Activated naive CD4-positive, alpha-beta T cell treated with anti-CD3 and anti-CD28 coated beads, Interleukin-2, amount 10 ng/mL, durations not matched to agents 7 days and 5 days (primary cell): ENCODE measurements at places on chromosomes 16 and 17.
A peak's percentile ranks its signal among the peaks of the same experiment; 100 is the strongest.

DNA sequence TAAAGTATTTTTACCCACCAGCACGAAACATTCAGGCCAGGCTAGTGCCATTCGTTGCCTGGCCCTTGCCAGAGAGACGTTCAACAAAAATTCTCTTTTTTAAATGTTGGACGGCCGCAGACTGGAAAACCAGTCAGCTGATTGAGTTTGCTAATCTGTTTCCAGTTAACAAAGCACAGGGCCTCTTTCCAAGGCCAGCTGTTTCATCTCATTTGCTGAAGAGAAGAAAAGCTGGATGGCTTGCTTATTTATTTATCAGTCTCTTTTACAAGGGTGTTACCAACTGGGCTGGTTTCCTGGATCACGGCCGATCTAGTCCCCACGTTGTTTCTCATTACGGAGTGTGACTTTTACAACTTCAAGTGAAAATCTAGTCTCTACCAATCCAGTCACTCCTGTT is 418.7 kb upstream of the DYNLRB2 start:
- DNase-seq = no peak

DNA sequence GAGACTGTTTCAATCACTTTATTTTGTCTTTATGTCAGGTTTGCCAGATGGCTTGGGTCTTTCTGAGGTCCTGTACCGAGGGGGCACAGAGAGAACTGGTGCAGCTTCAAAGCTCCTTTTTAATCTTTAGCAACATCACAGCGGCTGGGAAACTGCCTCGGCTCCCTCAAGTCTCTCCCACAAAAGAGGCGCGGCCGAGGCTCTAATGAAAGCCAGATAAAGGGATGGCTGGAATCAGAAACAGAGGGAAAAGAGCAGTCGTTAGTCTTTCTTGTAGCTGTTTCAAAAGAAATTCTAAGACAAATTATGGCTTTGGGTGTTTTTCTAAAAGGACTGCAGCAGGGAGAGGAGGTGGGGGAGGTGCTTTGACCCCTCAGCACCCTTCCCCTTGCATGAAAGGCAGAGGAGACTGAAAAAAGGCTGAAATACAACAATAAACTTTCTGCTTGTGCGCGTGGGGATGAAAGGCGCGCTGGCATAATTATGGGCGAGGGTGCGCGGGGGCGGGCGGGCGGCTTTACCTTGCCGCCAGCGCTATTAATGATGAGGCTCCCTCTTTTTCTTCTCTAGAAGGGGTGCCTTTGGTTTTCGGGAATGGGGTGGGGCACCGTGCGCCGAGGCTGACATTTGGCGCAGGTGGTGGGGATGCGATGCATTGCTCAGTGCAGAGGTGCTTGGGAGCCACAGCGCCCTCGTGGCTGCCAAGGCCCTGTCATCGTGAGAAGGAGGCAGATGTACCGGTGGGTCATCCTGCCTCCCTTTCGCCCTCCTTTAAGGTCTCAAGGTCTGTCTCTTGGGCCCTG is 22.3 kb upstream of the BRD7 start:
- DNase-seq = no peak

GRCh38 chr16:88686439-88687253 is at the start of gene SNAI3:
SNAI3 (minus strand) TSS chr16:88686507; CDS start chr16:88686406, 101 bp downstream.
- DNase-seq = peak; percentile 93

DNA sequence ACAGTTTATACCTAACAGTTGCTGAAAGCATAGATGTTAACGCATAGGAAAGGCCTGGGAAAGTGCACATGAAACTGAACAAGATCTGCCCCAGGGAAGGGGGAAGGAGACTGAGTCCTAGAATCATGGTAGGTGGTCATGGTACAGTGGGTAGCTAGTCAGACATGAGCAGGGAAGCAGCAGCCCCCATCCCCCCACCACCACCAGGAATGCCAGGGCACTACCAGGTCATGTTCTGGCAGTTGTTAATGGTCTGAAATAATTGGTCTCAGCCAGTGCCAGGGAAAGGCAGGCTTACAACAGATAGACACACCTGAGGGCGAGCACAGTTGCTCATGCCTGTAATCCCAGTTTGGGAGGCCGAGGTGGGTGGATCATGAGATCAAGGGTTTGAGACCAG is 185.2 kb downstream of the CPPED1 start:
- no peak for DNase-seq

DNA sequence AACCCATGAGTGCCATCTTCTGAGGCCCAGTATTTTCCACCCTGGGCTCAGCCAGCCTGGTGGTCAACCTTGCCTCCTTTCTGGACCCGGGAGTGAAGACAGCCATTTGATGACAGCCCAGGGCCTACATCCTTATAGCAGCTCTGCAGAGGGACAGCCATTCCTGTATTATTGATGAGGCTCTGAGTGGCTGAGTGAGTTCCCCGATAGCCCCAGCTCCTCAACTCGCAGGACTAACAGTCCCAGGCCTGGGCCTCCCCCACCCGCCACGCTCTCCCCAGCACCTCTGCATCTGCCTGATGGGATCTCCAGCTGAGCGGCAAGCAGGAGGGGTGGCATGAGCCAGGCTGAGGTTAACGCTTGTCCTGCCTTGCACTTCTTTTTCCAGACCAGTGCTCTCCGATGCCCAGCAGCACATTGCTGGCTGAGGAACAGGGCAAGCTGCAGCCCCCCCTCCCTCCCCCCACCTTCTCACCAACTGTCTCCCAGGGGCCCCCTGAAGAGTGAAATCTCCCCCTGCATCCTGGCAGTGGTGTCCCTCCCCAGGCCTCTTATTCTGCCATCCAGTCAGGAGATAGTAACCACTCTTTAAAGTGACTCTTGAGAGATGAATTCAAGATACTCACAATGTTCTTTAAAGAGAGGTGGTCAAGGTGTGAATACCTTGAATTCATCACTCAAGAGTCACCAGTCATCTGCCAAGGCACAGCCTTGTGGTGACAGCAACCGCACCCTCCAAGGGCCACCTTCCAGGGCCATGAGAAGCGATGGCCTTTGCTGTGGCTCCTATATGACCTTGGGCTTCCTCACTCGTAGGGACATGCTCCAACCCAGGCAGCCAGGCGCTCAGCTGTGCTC is 23.5 kb downstream of the CACNG5 start:
- no peak for DNase-seq

DNA sequence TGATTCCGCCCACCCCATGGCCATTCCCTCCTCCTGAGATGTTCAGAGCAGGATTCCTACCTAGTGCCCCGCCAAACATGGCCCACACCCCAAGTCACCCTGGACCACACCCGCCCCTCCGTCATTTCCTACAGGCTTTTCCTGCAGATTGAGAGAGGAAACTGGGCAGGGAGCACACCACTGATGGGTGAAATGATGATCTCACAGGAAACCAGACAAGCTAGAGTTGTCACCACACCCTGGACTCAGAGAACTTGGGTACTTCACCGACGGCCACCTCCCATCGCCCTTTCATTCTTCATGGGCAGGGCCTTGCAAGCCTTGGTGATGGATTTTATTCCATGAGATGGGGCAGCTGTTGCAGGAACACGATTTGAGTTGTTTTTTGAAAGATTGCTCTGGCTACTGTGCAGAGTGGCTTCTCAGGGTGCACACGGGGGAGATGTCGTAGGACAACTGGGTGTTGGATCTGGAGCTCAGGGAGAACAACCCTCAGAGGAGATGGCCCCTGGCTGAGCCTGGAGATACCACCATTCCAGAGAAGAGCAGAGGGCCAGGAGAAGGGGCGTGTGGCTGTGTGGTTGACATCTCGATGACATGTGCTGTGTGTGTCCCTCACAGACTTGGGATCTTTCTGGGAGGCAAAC is 7.4 kb upstream of the B9D1 start:
- peak; percentile 65 for DNase-seq

- peak; percentile 36 for DNase-seq
Observed at GRCh38 chr17:45143767-45144198, 4.5 kb upstream of the HEXIM1 start.

DNA sequence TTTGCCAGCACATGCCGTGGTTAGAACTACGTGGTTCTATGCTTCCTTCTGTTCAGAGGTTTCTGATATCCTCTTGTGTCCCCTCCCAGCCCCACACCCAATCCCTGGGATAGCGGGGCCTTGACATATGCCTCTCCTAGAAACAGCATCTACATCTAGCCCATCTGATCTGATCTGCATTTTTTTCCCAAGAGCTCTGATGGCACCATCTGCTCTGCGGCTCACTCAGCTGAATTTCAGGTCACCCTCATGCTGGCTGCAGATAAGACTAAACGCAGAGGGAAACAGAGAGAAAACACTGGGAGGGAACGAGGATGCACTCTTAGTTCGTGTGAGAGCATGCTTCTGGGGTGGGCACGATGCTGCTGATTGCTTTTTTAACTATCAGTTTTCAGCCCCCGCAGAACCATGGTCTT is 10.7 kb downstream of the WIPI1 start:
- DNase-seq = no peak

GRCh38 chr17:32440722-32441121 is 3.6 kb upstream of the PSMD11 start:
- DNase-seq = no peak

DNA sequence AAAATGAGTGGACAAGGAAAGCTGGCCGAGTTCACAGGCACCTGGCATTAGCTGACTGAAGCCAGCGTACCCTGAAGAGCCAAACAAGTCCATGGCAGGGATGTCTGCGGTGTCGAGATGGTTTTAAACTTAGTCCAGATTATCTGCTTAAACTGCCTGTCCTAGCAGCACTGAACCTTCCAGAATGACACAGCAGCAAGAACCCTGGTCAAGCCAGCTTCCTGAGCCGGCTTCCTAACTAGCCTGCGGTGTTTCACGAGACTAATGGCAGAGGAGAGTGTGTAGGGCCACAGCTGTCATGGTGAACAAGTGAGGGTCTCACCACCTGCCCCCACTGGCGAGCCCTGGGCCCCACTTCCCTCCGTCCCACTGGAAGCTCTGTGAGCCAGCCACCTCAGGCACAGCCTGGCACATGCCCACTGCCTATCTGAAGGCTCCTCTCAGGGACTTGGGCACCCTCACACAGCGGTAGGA is 28.8 kb upstream of the MTSS2 start:
- DNase-seq = no peak

- peak; percentile 84 for DNase-seq
Observed at GRCh38 chr17:7437950-7438614, 1.2 kb upstream of the FGF11 start.

DNA sequence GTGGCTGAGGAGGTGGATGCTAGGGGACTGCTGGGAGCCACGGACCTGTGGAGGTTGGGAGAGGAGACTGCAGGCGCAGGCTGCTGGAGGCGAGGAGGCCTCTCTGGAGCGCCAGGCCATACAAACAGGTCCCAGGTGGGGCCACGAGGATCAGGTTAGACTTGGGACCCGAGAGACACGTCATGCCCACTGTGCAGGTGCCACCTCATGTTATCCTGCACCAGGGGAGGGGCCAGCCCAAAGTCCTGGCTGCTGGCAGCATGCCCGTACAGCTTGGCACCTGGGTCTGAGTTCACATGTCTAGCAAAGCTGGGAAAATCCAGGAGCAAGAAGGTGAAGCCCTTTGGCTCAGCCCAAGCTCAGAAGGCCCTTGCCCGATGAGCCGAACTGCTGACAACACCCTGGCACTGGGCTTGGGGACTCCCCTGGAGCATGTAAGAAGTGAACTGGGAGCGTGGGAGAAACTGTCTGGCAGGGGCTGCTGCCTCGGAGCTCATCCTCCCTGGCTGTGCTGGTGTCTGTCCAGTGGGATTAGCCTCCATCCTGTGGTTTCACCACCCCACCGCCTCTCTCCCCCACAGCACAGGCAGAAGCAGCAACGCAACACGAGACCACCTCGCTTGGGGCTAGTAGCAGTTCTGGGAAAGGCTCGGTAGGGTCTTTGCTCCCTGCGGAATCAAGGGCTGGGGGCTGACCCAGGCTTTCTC is 5.3 kb downstream of the ARHGDIA start:
- no peak for DNase-seq

GRCh38 chr16:59259074-59259949 is 525.2 kb upstream of the GOT2 start:
- DNase-seq = peak; percentile 49

DNA sequence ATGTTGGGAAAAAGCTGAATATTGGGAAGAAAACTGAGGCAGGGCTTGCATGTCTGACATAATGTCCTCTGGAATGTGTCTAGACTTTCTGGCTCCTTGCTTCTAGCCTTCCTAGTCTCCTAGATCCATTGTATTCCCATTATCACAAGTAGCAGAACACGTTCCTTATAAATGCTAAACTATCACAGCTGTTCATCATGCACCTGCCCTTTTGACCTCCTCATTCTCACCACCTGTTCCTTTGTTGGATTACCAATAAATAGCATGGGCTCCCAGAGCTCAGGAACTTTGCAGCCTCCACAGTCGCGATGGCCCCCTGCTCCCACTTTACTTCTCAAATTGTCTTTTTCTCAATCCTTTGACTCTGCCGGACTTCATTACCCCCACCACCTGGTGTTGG is 49.7 kb downstream of the ACSM1 start:
- no peak for DNase-seq

DNA sequence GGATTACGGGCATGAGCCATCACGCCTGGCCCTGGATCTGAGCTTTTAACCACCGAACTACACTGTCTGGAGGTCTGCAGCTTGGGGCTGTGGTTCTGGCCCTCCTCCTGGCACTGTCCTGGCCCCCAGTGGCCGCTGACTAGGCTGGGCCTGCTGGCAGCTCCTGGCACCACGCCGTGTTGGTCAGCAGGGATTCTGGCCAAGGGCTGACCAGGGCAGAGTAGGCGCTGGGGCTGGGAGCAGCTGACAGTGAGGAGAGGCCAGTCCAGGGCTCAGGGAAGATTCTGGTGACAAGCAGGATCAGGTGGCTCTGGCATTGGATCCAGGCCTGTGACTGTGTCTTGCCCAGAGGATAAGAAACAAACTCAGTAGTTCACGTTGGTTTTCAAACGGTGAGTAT is 14.6 kb downstream of the EEF2K start:
- no peak for DNase-seq

DNA sequence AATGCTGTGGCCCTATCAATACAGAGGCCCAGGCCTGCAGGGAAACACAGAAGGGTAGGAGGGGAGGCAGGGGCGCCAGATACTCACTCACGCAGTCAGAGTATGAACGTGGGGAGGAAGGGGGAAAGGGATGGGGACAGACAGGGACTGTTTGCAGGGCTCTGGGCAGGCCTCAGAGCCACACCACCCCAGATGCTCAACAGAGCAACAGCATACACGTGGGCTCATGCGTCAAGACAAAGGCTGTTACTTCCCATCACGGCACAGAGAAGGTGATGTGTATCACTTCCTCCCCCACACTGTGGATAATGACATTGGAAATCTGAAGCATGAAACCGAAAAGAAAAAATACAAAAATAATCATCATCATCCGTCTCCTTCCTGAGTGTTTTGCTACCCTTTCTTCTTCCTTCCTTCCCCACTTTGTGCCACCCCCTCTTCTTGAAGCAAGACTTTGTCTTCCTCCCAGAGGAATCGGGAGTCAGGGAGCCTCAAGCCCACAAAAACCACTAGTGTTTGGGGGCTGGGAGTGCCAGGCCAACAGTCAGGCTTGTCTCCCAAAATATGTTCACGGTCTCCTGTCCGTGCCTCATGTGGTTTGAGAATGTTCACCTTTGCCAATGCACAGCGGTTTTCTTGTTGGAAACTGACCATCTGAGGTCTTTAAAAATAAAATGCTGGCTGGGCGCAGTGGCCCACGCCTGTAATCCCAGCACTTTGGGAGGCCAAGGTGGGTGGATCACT is 20.1 kb downstream of the SLC39A11 start:
- DNase-seq = no peak

- no peak for DNase-seq
Observed at GRCh38 chr17:63140255-63140654, 174.2 kb downstream of the TANC2 start.
